Left kidney (tissue), 8 donors: ENCODE measurements at places on chromosomes 16 and 17. TPM values are rescaled to one million over a fixed set of nuclear protein-coding genes. Genes with fewer than 3 reads are reported as not detected.

Gene FTSJ3
- 68.1 TPM for polyA plus RNA-seq

Gene KRT17
- 1.1 TPM for polyA plus RNA-seq

Gene CLEC19A
- 0.05 TPM for polyA plus RNA-seq

Gene IL21R
- polyA plus RNA-seq, result 0.30 TPM

Gene TP53TG3D
- 0.68 TPM for polyA plus RNA-seq
